ENCODE measurements at places on chromosomes 1 and 21.

DNA sequence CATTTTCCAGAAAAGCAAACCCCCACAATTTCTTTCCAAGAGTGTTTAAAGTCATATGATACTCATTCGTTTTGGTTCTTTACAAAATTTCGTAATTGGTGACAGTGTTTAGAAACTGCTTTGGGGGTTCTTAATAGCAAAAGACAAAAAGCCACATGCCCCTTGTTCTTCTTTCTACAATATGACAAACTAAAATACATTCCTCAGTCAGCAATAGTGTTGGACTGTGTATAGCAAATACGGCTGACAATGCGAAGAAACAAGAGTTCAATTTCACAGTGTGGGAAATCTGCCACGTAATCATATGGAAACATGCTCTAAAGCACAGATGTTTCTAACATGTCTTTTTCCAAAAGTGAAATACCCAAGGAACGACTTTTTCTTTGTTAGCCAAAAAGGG, 7.6 kb upstream of the IFNAR1 start:
- no peak for DNase-seq

DNA sequence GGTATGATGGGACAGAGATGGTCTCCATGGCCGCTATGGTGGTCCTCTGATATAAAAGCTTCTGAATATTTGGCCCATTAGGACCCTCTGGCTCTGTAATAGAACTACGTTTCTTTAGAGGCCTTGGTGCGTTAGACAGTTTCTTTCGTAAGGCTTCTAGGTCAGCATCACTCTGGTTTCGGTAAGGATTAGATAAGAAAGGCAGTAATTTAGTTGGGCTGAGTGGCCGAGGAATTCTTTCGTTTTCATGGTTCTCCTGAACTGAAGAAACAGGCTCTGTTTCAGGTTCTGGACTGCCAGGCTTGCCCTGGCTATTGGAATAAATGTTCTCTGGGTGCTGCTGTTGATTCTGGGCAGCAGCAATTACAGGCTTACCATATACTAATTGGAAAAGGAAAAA, 49.5 kb downstream of the TP53BP2 start:
- DNase-seq = no peak

GRCh38 chr1:17874231-17874630, 119.1 kb downstream of the ACTL8 start:
- DNase-seq = no peak

DNA sequence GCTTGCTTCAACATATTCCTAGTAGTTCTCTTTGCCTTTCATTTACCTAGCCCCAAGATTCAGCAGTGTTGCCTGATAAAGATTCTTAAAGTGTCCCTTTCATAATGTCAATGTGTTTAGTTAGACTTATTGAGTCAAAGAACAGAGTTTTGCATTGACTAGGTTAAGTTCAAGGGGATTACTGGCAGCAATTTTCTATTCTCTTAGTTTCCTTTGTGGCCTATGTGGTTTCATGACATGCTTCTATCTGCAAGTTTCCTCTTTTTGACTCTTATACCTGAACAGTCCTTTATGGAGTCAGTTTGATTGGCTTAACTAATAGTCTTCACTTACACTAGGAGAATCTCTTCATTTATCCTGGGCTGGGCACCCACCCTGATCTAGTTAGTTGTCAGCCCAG, 151.3 kb downstream of the ADGRL4 start:
- DNase-seq = no peak

DNA sequence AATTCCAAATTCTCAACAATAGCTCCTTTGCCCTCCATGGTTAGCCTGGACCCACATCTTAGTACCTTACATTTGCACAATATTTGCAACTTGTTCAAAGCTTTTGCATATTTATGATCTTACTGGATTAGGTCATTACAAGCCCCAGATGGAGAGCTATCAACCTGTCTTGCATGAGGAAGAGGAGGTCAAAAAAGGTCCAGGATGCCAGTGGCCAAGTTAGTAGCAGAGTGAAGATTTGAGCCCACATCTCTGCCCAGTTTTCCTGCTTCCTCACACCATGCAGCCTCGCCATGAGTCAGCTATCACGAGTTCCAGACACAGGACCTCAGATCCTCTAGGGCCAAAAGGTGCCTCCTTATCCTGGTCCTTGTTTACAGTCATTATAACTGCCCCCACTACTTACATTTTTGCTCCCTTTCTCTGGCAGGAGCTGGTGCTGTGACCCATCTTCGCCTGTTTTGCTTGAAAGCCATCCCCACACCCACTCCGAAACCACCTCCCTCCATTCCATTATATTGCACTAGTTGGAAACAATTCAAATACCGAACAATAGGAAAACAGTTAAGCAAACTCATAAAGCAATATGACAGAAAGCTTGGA, 5.0 kb upstream of the AHCYL1 start:
- DNase-seq = peak; percentile 35

- no peak for DNase-seq
Observed at GRCh38 chr1:203480084-203480483, 4.5 kb downstream of the PRELP start.

DNA sequence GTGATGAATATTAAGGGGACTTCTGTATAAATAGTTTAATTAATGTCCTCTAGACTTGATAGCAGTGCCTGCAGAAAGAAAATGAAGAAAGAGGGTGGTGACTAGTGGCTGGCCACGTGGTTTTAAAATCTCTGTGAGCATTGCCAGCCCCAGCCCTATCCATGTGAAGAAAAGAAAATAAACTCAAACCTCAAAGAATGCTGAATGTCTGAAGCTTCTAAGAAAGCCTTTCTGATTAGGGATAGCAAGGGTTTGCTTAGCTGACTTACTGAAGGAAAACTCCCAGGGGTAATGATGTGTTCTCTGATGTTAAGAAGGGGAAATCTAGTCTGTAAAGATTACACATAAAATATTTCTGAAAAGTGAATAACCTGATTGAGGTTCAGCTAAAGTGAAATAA, 31.8 kb downstream of the ADGRL2 start:
- DNase-seq = no peak

- no peak for DNase-seq
Observed at GRCh38 chr1:182603646-182604174, 479 bp downstream of the RGS16 start.

GRCh38 chr1:210600421-210601159, 271.9 kb downstream of the HHAT start:
- DNase-seq = no peak

DNA sequence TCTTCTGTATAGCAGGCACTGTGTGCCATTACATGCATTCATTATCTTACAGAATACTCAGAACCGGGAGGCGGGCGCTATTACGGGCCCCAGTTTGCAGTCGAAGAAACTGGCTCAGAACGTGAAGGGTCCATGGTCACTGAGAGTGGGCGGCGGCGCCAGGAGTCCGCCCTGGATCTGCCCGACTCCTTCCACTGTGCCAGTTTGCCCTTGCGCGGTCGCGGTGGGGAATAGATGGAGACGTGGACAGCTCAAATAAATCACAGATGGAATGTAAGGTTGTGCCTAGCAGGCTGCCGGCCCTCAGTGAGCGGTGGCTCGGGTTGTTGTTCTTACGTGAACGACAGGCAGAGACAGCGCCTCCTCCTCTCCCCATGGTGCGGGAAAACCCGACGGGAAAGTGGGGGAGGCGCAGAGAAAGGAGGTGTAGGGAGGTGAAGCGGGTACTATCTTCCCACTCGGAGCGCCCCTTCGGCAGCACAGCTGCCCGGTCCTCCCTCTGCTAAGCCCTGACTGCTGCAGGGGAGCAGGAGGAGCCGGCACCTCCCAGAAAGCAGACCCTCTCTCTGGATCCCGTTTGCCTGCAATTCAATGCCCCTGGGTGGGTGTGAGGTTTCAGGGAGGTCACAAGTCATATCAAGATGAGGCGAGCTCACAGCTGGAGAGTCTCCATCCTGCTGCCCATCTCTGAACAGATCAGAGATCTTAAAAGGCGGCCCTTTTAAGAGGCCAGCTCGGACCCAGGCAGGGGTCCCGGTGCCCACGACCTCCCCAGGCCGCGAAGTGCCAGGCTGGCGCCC, 1.1 kb downstream of the COL9A2 start:
- no peak for DNase-seq

- DNase-seq = no peak
Observed at GRCh38 chr1:69911301-69911801, 294.0 kb downstream of the LRRC40 start.

GRCh38 chr1:67889953-67890567, 56.8 kb upstream of the GNG12 start:
- DNase-seq = no peak

DNA sequence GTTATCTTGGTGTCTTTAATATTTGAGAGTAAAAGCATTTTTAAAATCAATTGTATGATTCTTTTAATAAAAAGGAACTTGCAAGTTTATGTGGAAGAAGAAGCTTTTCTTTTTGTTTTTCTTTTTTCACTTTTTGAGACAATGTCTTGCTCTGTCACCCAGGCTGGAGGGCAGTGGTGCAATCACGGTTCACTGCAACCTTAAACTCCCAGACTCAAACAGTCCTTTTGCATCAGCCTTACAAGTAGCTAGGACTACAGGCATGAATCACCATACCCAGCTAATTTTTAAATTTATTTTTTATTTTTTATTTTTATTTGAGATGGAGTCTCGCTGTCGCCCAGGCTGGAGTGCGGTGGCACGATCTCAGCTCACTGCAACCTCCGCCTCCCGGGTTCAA, 34.1 kb downstream of the CMPK1 start:
- DNase-seq = no peak

DNA sequence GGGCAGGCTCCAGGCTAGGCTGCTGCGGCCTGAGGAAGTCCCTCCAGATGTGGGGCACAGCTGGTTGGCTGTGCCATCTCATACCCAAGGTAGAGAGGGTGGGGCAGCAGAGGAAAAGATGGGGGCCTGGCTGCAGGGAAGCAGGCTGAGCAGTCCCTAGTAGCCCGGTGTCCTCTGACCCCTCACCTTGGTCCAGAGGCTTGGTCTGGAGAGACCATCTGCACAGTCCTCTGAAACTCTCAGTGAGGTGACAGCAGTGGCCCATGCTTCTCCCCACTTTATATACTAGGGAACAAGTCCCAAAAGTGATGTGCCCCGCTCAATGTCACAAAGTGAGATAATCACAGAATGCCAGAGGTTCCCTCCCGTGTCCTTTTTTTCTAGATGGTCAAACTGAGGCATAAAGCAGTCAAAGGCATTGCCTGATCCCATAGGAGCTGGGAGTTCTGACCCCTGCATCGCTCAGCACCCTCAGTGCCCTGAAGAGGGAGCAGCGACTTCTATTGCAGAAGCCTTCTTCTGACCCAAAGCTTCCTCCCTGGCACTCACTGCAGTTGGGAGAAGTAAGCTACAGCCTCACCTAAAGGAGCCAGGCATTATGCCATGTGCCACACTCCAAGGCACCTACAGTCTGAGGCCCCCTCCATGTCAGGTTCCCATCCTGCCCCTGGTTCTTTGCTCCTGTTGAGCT, 45.5 kb downstream of the TRABD2B start:
- DNase-seq = no peak

DNA sequence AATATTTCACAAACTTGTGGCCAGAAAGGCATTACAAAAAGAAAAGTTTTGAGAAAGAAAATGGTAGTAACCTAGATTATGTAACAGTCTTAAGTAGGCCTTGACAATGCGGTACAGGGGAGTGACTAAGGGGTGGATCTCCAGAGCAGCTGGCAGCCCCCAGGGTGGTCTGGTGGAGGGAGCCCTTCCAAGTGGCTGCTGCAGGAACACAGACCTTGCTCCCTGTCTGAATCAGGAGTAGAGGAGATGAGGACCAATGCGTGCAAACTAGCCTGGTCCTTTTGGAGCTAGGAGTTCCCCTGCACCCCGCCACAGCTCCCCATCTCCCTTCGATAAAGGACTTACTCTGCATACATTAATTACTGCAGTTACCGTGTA, 189.0 kb downstream of the NFIA start:
- DNase-seq = no peak
